ENCODE measurements at places on chromosomes 6 and 20.
A peak's percentile ranks its signal among the peaks of the same experiment; 100 is the strongest.

DNA sequence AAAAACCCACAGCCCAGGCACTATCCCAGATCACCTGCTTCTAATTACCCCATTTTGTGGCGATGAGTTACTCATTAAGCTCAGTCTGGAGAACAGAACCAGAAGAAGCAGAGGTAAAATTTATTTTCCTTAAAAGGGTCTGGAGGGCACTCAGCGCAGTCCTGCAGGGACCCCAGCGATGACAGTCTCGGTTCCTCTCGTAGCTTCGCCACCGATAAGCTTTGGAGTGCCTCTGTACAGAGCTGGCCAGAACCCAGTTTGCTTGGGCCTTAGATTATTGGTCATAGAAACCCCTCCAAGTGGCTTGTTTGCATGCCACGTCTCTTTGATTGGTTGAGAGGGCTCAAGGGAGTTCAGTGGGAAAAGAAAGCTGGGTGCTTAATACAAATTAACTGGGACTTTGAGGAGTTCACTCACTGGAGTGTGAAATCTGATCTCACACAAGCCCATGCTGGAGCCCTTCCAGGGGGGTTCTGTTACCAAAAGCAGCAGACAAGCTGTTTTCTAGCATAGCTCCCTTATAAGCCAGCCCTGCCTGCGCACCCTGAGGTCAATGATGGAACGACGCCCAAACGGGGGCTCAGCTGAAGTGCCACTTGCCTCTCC is 158.5 kb upstream of the ARID1B start:
- peak; percentile 96 for DNase-seq

GRCh38 chr6:11772109-11772825 is 6.3 kb downstream of the ADTRP start:
- DNase-seq, result no peak

DNA sequence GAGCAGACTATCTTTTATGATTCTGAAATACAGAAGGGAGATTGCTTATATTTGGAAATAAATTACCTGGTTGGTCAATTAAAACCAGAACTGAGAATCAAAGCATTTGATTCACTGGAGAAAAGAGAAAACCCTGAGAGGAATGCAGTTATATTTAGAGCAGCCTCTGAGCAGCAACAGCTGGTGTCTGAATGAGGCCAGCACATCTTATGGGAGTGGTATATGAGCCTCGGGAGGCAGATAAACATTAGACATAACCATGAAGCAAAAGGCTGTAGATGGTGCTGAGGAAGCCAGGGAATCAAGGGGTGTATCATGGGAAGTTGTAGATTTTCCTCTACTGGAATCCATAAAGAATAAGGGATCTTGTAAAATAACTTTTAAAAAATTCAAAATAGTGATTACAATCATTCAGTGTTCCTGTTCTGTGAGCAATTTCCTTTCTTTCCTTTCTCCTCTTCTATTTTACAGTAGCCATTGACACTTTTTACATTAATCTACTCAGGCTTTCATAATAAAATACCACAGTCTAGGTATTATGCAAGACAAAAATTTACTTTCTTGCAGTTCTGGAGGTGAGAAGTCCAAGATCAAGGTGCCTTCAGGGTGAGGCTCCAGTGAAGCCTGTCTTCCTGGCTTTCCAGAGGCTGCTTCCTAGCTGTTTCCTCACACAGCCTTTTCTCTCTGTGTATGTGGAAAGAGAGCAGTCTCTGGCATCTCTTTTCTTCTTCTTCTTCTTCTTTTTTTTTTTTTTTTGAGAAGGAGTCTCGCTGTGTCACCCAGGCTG is 32.8 kb upstream of the ENPP5 start:
- no peak for DNase-seq

DNA sequence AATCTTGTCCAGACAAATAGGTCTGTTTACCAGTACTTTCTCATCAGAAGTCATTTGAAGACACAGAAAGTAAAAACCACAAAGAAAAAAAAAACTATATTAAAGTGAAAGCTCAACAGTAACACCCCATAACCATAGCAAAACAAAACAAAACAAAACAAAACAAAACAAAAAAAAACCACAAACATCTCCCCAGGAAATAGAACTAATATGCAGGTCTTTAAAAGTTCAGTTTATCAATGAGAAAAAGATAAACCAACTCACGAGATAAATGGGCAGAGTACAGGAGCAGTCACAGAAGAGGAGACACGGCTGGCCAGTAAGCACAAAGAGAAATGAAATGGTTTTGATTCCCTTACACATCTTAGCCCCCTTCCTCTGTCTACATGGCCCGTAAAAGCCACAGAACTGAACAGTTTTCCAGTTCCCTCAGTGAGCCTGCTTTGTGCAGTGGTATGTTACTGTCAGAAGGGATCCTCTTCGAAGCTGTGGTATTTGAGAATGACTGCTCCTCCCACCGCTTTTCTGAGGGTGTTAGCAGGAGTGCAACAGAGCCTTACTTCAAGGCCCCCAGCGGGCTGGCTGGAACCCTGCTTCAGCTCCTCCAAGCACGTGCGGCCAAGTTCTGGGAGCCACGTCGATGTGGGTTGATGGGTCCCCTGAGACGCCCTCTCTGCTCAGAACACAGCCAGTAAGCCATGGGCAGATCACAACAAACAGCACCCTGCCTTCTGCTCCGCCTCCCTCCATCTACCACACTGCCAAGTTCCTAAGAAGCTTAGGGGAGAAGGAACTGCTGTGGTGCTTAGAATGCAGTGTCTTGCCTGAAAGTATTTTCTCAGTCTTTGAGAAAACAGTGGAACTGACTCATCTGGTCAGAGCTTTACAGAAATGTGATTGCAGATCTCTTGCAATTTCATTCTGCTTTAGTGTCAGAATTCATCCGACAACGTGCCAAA is 14.0 kb downstream of the UST start:
- DNase-seq, result no peak

GRCh38 chr20:37564388-37565133 is 36.9 kb upstream of the BLCAP start:
- DNase-seq, result peak; percentile 52

DNA sequence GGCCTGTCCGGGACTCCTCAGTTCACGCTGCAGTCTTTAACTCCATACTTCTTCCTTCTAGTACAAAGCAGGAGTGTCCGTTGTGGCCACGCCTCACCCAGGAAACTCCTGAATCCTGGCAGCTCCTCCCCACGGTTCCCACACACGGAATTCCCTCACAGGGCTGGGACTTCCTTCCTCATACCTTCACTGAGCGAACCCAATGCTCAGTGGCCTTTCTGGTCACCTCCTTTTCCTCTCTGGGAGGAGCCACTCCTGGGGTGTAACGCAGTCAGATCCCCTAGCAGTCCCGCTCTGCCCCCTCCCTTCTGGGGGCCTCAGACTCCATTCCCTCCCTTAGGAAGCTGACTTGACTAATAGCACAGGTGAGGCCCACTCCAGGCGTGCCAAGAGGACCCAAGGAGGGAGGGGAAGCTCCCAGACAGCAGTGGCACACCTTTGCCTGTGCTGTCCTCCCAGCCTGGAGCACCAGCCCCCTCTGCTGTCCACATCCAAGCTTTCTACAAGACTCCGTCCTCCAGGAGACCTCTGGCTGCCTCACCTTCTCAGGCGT is at the start of gene SLC52A3:
Gene SLC52A3 (minus strand): TSS at position 75 of the 553 bp plus-strand sequence. CDS start 2,726 bp downstream, outside the sequence.
- no peak for DNase-seq

DNA sequence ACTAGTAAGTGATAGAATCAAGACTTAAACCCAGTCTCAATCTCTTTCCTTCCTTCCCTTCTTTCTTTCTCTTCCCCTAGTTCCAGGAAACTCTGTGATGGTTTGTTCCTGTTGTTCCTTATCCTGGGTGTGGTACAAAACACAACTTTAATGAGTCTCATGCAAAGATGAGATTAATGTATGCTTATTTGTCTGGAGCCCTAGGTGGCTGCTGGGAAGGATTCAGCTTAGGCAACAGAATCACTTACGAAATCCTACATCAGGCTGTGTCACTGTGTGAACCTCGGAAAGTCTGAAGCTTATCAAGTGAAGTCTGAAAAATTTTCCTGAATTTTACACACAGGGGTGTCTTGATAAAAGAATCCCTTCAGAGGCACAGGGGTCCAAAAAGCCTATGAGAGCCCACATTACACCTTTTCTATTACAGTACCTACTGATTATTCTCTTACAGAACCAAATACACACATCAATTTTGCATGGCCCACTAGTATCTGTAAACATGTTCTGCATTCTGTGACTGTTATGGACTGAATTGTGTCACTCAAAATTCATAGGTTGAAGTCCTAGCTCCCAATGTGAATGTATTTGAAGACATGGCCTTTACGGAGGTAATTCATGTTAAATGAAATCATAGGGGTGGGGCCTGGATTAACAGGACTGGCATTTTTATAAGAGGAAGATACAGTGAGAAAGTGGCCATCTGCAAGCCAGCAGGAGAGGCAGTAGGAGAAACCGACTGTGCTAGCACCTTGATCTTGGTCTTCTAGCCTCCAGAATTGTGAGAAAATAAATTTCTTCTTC is 144.7 kb downstream of the MYB start:
- no peak for DNase-seq

- peak; percentile 75 for DNase-seq
Measured at GRCh38 chr6:139474145-139475108, 100.0 kb upstream of the CITED2 start.

DNA sequence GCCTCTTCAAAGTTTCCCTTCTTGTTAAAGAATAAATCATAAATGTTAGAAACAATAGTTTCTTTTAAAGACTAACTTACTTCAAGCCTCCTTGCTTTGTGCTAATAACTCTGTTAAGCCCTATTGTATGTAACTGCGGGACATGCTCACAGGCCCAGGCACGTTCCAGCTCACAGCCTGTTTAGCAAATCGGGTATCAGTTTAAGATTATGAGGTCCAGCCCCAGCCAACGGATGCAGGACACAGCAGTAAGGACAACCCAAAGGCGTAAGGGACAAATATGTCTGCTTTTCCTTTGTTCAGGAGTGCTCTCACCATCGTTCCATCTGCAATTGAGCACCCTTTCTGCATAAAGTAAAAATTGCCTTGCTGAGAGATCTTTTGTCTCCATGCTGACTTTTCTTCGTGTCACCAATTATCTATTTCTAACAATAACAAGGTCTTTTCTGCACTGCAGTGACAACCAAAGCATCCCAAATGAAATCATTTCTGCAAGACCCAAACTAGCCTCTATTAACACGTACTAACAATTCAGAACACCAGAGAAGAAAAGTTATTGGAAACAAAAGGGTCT is 1.4 kb downstream of the C6orf52 start:
- DNase-seq, result no peak

GRCh38 chr6:31228476-31228875 is 43.4 kb downstream of the HLA-C start:
- no peak for DNase-seq

- no peak for DNase-seq
Measured at GRCh38 chr6:33207552-33208090, 679 bp upstream of the RING1 start.

DNA sequence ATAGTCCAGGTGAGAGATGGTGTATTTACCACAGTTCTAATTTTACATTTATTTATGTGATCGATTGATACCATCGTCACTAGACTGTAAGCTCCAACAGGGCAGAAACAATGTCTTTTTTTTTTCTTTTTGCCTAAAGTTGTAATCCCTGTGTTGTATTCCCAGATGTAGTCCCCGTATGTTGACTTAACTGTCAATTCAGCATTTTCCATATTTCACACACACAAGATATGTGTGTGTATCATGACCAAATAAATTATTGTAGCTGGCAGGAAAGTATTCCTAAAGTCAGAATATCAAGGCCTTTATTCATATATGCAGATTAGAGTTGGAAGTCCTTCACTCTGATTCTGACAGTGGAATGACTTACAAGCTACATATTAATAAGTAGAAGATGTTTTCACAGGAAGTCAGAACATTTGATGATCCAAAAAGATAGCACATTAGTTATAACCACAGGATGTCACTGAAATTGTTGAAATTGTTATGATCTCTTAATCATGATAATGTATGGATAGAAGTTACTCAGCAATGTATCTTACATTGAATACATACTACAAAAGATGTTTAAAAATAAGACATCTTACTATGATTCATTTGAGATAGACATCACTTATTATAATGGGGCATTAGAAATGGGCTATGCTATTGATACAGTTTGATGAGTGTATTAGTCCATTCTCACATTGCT is 10.6 kb downstream of the RNF182 start:
- no peak for DNase-seq

GRCh38 chr6:35735452-35735851 is 1.4 kb upstream of the ARMC12 start:
- no peak for DNase-seq

GRCh38 chr6:147297663-147298316 is 93.6 kb downstream of the STXBP5 start:
- DNase-seq, result no peak

GRCh38 chr20:63826753-63827152 is 4.3 kb downstream of the ZBTB46 start:
- DNase-seq, result no peak

DNA sequence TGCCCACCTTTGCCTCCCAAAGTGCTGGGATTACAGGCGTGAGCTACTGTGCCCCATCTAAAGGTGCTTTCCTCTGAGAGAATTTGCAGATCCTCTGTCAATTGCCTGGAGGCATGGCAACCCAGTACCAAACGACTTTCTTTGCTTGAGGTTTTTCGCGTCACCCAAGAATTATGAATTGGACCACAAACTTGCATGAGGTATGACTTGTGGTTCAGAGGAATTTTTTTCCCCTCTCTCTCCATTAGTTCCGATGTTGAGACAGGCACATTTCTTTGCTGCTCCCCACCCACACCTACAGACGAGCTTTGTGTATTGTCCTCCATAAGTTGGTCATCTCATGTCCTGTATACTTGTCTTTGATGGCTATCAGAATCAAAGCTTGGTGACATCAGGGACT is 11.8 kb upstream of the SCAF8 start:
- no peak for DNase-seq

DNA sequence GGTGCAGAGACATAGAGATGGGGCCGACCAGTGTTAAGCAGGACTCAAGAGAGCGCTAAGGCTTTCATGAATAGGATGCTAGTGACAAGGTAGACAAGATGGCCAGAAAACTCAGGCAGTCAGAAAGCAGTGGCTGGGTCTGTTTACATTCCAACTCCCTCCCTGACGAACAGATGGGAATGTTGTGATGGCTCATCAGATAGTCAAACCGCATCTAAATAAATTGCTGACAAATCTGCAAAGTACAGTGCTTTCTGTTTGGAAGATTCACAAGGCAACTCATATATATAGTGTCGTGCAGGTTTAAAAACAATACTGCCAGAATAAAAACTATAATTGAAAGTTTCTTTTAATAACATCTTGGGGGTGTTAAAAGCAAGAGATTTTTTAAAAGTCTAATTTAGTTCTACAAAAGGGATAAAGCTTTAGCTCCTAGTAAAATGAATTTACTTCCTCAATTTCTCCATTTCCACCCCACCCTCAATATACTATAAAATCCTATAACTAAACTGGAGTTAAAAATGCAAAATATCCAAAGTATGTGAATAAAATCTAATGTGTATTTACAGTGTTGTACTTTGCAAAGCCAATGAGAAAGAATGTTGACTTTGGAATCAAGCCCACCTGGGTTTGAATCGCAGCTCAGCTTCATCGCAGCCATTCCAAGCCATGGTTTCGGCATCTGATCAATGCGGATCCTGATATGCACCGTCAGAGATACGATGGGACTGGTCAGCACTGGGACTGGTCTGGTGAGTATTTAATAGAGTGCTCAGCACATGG is 247.3 kb upstream of the PDE10A start:
- no peak for DNase-seq
